Endodermal cell (in vitro differentiated cells): ENCODE measurements at places on chromosomes 5 and 9. TPM values are rescaled to one million over a fixed set of nuclear protein-coding genes. Genes with fewer than 3 reads are reported as not detected.
A peak's percentile ranks its signal among the peaks of the same experiment; 100 is the strongest.

DNA sequence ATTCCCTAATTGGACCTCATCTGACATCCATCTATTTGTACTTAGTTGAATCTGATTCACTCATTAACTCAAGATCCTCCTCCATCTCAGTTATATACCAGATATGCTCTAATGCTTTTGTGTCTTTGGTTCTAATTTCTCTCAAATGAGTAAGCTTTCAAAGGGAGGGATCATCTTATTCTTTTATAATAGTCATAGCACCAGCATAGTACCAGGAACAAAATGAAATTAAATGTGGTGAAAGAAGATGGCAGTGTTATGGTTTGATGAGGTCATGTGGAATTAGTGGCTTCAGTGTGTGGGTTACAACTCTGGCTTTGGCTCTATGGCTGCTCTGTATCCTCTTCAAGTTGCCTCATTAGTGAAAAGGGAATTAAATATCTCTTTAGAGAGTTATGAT lies 32.5 kb upstream of the ZNF366 start:
- no peak overlapping the region for H3K27ac ChIP-seq
- peaks cover 53% of the 10 kb centered on the region for H3K27me3 ChIP-seq
- no peaks in the 10 kb centered on the region for H3K36me3 ChIP-seq
- no peak for DNase-seq
- H3K4me3 ChIP-seq = no peak overlapping the region

- H3K27me3 ChIP-seq = no peaks in the 10 kb centered on the region
- H3K36me3 ChIP-seq = no peaks in the 10 kb centered on the region
- no peak for DNase-seq
- no peaks in the 10 kb centered on the region for H3K4me1 ChIP-seq
- H3K27ac ChIP-seq = no peak overlapping the region
Measured at GRCh38 chr9:99713838-99714306, 107.8 kb upstream of the NR4A3 start.

DNA sequence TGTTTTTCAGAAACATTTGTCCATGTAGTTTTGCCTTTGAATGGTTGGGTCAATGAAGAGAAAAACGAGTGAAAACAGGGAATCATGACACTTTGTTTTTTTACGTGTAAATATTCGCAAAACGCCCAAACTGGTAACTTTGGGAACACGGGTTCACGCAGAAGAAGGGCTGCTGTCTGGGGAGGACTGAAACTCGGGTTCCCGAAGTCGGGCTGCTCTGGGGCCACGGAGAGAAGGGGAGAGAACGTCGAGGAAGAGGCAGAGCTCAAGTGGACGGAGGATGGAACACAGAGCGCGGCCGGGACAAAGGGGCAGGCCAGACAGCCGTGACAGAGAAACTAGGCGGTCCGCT lies 478 bp upstream of the SETD9 start:
- DNase-seq = no peak
- H3K27ac ChIP-seq = peak overlapping the region; percentile 97
- H3K4me1 ChIP-seq = no peaks in the 10 kb centered on the region
- H3K36me3 ChIP-seq = no peaks in the 10 kb centered on the region
- H3K4me3 ChIP-seq = peak overlapping the region; percentile 75
- H3K27me3 ChIP-seq = no peaks in the 10 kb centered on the region

GRCh38 chr5:81420039-81420667 lies 26.2 kb upstream of the ACOT12 start:
- H3K36me3 ChIP-seq = no peaks in the 10 kb centered on the region
- peak overlapping the region; percentile 55 for H3K27ac ChIP-seq
- H3K27me3 ChIP-seq = no peaks in the 10 kb centered on the region
- no peaks in the 10 kb centered on the region for H3K4me1 ChIP-seq

DNA sequence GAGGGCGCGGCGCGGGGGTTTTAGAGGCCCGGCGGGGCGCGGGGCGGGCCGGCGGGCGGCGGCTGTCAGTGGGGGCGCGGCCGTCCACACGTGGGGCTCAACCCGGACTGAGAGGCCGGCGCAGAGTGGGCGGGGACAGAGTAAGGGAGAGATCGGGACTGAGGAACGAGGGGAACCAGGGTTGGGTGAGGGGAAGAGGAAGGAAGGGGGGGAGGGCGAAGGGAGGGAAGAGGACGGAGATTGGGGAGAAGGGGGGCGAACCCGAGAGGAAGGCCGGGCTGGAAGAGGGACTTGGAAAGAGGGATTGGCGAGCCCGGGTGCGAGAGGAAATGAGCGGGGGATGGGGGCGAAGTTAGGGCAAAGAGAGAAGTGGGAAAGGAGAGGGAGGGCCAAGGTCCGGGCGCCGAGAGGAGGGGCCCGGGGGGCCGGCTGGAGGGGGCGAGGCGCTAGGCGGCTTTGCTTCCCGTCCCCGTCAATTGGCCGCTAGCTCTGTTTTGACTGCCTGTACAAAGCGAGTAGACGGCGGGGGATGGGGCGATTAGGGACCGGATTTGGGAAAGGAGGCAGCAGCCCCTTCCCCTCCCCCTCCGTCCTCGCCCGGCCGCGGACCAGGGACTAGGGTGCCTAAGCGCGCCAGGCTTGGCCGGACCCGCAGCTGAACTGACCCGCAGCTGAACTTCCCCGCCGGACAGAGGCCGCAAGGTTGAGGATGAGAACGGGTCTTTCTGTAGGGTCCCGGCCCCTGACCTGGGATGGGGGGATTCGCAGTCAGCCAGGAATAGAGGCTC lies 399 bp upstream of the FBN2 start:
- H3K27ac ChIP-seq = peak overlapping the region; percentile 77
- H3K27me3 ChIP-seq = peaks cover 10% of the 10 kb centered on the region
- DNase-seq = peak; percentile 97

PLAC8L1 gene
- 1.00 TPM in 1 of 3 replicates, not detected in the others for total RNA-seq

- H3K36me3 ChIP-seq = no peaks in the 10 kb centered on the region
- DNase-seq = no peak
- H3K27ac ChIP-seq = no peak overlapping the region
- no peaks in the 10 kb centered on the region for H3K27me3 ChIP-seq
- no peak overlapping the region for H3K4me3 ChIP-seq
- no peaks in the 10 kb centered on the region for H3K4me1 ChIP-seq
Measured at GRCh38 chr9:107472581-107473340, 16.8 kb downstream of the KLF4 start.

- no peak overlapping the region for H3K27ac ChIP-seq
- no peak for DNase-seq
- H3K4me3 ChIP-seq = no peak overlapping the region
- no peaks in the 10 kb centered on the region for H3K27me3 ChIP-seq
Measured at GRCh38 chr5:157963244-157963643, 104.3 kb upstream of the CLINT1 start.

PCDHA4 gene
- total RNA-seq = 5.0 and 5.6 TPM in 2 replicates

- no peaks in the 10 kb centered on the region for H3K4me1 ChIP-seq
- no peak overlapping the region for H3K27ac ChIP-seq
- no peak overlapping the region for H3K4me3 ChIP-seq
- DNase-seq = no peak
Measured at GRCh38 chr9:111622626-111623025, 8.5 kb upstream of the DNAJC25 start.

SLC46A2 gene
- not detected in 3 replicates for total RNA-seq

OR1Q1 gene
- total RNA-seq = not detected in 3 replicates

- H3K4me3 ChIP-seq = no peak overlapping the region
- no peak overlapping the region for H3K27ac ChIP-seq
- H3K4me1 ChIP-seq = peaks cover 26% of the 10 kb centered on the region
- H3K27me3 ChIP-seq = peaks cover 10% of the 10 kb centered on the region
- peak; percentile 60 for DNase-seq
Measured at GRCh38 chr9:113636165-113636564, 172.6 kb downstream of the RGS3 start.

GRCh38 chr9:74001382-74001781 lies 495.8 kb upstream of the RORB start:
- H3K36me3 ChIP-seq = no peaks in the 10 kb centered on the region
- no peaks in the 10 kb centered on the region for H3K4me1 ChIP-seq
- no peak overlapping the region for H3K27ac ChIP-seq
- H3K4me3 ChIP-seq = no peak overlapping the region

DNA sequence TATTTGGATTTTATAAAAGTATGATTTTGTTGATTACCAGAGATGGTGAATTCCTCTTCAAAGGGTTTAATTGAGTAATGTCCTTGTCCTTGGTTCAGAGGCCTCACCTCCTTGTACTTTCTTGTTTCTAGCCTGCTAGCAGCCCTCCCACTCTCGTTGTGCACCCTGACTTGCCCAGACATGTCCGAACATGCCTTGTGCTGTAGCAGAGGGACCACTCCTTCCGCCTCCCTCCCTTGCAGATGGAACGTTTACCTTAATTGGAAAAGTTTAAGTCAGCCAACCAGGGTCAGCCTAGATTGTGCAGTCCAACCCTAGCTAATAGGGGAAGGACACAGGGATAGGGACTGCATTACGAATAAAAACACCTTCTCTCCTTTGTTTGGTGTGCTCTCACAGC lies 406.9 kb upstream of the NMUR2 start:
- no peak overlapping the region for H3K4me3 ChIP-seq
- no peaks in the 10 kb centered on the region for H3K36me3 ChIP-seq
- DNase-seq = peak; percentile 62
- no peaks in the 10 kb centered on the region for H3K27me3 ChIP-seq
- no peak overlapping the region for H3K27ac ChIP-seq

SLC6A18 gene
- not detected in 3 replicates for total RNA-seq

DNA sequence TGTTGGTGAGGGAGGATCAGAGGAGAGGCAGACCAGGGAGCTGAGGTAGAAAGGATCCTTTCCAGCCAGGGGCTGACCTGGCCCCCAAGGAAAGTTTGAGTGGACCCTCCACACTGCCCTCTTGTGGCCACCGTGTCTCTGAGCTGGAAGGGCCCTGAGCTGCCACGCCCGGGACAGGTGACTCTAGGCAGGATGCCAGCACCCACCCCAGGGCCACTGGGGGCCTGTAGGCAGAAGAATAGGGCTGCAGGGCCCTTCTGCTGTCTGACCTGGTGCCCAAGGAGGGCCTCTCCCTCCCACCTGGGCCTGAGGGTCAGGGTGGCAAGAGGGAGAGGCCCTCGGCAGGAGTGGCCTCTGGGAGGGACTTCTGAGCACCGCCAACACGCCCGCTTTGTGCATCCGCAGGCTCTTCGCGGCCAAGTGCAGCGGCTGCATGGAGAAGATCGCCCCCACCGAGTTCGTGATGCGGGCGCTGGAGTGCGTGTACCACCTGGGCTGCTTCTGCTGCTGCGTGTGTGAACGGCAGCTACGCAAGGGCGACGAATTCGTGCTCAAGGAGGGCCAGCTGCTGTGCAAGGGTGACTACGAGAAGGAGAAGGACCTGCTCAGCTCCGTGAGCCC lies 76.8 kb downstream of the LMX1B start:
- H3K4me1 ChIP-seq = peaks cover 6% of the 10 kb centered on the region
- peaks cover 24% of the 10 kb centered on the region for H3K27me3 ChIP-seq
- no peak overlapping the region for H3K27ac ChIP-seq
- peaks cover 10% of the 10 kb centered on the region for H3K36me3 ChIP-seq
- no peak overlapping the region for H3K4me3 ChIP-seq

DNA sequence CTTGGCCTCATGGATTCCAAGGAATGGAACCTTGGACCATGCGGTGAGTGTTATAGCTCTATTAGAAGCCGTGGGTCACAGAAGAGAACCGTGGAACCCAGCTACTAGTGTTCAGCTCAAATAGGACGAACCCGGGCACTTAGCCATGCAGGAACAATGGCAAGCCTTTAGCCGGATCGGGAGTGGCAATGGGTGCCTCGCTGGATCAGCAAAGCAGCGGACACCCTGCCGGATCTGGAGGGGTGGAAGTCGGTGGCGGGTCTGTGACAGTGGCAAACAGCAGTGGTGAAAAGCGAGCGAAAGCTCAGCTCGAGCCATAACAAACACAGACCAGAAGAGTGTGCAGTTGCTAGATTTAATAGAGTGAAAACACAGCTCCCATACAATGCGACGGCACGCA lies 2.4 kb upstream of the CDO1 start:
- no peak overlapping the region for H3K4me3 ChIP-seq
- no peaks in the 10 kb centered on the region for H3K4me1 ChIP-seq
- no peaks in the 10 kb centered on the region for H3K36me3 ChIP-seq
- DNase-seq = no peak

MSANTD3 gene
- total RNA-seq = 31.2 and 32.2 TPM in 2 replicates

- H3K4me1 ChIP-seq = no peaks in the 10 kb centered on the region
- no peak for DNase-seq
- no peak overlapping the region for H3K4me3 ChIP-seq
- H3K36me3 ChIP-seq = no peaks in the 10 kb centered on the region
- H3K27ac ChIP-seq = no peak overlapping the region
Measured at GRCh38 chr5:108541836-108542235, 159.9 kb upstream of the FBXL17 start.

- H3K27ac ChIP-seq = no peak overlapping the region
- H3K36me3 ChIP-seq = no peaks in the 10 kb centered on the region
- no peaks in the 10 kb centered on the region for H3K4me1 ChIP-seq
- no peak for DNase-seq
Measured at GRCh38 chr5:59487772-59488729, 405.5 kb downstream of the PDE4D start.

DNA sequence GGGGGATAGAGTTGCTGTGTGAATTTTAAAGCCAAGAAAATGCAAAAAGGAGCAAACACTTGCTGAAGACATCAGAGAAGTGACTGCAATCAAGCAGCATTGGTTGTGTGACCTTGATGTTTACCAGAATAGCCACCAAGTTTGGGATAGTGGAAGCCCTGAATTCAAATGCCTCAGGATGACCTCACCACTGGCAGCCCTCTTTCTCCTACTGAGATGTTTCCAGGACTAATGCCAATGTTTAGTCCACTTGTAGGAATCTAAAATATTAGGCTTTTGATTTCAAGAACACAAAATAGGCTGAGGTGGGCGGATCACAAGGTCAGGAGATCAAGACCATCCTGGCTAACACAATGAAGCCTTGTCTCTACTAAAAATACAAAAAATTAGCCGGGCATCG lies 112.2 kb upstream of the NUDT12 start:
- no peaks in the 10 kb centered on the region for H3K36me3 ChIP-seq
- H3K27ac ChIP-seq = no peak overlapping the region
- no peak overlapping the region for H3K4me3 ChIP-seq
- peaks cover 10% of the 10 kb centered on the region for H3K4me1 ChIP-seq

GRCh38 chr5:14286574-14287421 lies 143.7 kb downstream of the TRIO start:
- no peak overlapping the region for H3K27ac ChIP-seq
- H3K27me3 ChIP-seq = no peaks in the 10 kb centered on the region
- peaks cover 22% of the 10 kb centered on the region for H3K36me3 ChIP-seq
- no peak for DNase-seq

EGFLAM gene
- total RNA-seq = 7.3 and 8.8 TPM in 2 replicates

GRCh38 chr9:2623288-2624050 lies 1.9 kb downstream of the VLDLR start:
- peaks cover 18% of the 10 kb centered on the region for H3K36me3 ChIP-seq
- H3K4me3 ChIP-seq = peak overlapping the region; percentile 87
- no peak overlapping the region for H3K27ac ChIP-seq
- peaks cover 18% of the 10 kb centered on the region for H3K4me1 ChIP-seq
- peak; percentile 88 for DNase-seq
- H3K27me3 ChIP-seq = peaks cover 6% of the 10 kb centered on the region

DNA sequence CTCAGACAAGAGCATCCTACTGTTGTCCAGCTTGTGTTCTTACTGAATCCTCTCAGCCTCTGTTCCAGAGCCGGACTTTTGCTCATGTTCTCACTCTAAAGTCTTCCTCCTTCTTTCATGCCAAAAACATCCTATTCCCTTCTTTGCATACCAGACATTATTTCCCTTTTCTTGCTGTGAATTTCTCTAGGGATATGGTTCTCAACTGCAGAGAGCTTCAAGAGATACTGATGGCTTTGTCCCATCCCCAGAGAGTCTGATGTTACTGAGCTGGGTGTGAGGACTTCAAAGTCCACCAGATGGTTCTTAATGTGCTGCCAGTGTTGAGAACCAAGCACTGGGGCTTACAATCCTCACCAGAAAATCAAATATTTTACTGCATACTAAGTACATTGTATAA lies 98.6 kb upstream of the FER start:
- no peak for DNase-seq
- no peak overlapping the region for H3K4me3 ChIP-seq
- no peaks in the 10 kb centered on the region for H3K27me3 ChIP-seq
- no peaks in the 10 kb centered on the region for H3K36me3 ChIP-seq
- H3K4me1 ChIP-seq = no peaks in the 10 kb centered on the region

SLC36A3 gene
- not detected in 3 replicates for total RNA-seq
